ENCODE measurements at places on chromosomes 2 and 18. TPM values are rescaled to one million over a fixed set of nuclear protein-coding genes. Genes with fewer than 3 reads are reported as not detected.

DNA sequence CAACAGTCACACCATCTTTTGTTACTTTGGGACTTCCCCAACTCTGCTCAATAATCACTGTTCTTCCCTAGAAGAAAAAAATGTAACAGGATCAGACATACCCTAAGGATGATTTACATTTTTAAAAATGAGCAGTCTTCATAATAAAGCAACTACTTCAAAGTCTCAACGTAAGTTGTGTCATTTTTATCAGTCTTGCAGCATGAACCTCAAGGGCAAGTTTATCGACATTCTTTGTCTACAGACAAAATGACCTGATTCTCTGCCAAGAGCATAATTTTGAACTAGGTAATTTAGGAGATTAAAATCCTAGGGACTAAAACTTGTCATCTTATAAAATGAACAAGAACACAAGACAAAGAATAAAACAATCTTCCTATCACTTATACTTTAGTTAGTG is 2.3 kb downstream of the HSPD1 start:
- DNase-seq, result no peak

- DNase-seq, result no peak
Measured at GRCh38 chr2:31440764-31441163, 26.2 kb upstream of the XDH start.

GRCh38 chr2:111178730-111179405 is 58.2 kb downstream of the BCL2L11 start:
- no peak for DNase-seq

GRCh38 chr2:203042178-203042577 is 27.5 kb downstream of the NBEAL1 start:
- DNase-seq, result no peak

DNA sequence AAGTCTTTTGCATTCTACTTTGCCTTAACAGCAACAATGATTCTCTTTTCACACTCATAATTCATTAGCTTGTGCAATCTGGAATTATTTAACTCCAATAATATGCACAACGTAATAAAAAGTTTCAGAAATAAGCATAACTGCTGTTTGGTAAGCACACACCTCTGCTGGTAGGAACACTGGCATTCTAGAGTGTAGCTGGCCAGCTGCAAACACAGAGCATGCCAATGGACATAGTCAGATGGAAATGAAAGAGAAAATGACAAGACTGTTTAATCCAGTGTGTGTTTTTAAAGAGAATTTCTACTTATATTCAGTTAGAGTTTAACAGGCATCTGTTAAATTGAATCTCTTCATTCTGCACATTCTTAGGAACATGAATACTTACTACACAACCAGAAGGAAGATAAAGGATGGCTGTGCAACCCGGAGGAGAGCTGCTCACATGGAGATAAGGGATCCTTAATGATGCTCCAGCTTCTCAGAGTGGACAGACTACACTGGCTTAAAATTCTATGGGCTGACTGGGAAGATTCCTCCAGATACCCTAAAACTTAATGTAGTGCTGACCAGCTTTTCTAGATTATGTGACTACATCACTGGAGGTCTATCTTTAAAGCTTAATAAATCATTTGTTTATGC is 94.6 kb upstream of the CHAC2 start:
- DNase-seq, result no peak

GRCh38 chr2:5696945-5697521 is 4.8 kb downstream of the SOX11 start:
- no peak for DNase-seq

GRCh38 chr2:187312718-187313282 is 135.3 kb downstream of the CALCRL start:
- DNase-seq, result no peak

DNA sequence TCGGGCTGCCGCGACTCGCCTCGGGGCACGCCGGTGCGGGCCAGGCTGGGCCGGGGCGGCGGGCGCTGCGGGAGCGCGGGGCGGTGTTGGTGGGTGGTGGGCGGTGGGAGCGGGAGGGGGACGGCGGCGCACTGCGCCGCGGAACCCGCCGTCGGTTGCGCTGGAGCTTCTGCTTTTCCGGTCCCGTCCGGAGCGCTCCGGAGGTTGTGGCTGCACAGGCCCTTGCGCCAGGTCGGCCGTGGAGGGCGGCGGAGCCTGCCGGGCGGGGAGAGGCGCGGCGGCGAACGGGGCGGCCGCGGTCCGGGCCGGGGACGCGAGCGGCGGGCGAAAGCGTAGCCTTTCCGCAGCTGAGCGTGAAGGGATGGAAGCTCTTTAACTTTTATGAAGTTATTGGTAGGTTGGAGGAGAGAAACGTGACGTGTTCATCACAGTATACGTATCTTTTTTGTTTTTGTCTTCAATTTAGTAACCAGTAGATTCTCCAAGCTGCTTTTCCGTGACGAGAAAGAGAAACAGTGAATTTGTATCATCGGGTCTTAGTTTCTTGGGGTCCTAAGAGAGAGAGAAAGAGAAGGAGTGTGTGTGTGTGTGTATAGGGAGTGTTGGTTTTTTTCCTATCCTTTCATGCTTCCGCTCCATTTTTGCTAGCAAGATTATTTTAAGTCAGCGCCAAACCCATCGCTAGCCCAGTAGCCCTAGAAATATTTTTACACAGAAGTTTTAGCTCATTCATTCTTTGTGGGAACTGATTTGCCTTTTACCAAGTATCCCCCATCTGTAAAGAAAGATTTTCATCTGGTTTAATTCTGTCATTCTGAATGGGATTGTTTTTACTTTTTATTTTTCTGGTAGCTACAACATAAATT is 535 bp downstream of the ATG4B start:
- DNase-seq, result no peak

DNA sequence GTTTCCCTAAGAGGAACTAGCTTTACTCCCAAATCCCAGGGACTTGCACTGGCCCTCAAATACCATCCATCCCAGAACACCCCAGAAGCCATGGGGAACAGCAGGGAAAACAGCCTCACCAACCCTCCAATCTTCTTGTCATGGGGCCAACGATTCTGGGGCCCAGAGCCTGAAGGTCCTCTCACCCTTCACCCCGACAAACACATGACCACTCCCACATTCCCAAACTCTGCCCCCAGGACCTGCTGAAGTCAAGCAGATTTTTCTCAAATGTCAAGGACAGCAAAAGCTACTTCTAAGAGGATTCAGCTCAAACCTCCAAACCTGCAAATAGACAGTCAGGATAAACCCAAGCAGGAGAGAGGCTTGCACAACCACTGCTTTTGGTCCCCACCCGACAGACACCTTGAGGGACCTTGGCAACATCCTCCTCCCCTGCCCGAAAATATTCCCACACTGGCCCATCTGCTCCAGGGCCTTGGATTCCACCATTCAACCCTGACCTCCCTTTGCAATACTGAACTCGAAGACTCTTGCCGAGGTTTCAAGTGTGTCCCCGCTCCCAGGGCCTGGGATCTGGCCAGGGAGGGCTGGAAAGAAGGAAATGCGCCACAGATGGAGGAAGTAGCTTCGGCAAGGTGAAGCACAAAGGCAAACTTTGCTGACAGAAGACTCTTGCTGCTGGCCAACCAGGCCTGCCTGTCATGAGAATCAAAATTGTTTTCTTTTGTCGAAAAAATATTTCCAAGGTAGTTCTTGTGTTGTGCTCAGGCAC is 143.3 kb downstream of the ZFP36L2 start:
- DNase-seq, result no peak

DNA sequence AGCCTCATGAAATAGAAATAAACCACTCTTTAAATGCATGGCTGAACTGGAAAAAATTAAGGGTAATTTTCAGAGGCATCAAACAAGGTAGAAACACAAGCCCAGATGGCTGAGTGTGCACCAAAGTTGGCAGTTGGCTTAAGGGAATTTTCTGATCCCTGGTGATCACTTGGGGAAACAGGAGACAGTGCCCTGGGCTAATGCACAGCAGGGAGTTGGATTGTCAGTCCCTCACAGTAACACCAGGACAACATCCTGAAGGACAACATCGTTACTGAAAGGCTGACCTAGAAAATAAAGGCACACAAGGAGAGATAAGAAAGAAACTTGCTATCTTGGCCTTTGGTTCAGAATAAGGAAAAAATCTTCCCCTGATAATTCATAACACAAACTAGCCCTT is 417.0 kb downstream of the SLC4A3 start:
- DNase-seq, result no peak

- no peak for DNase-seq
Measured at GRCh38 chr18:47448956-47449355, 197.5 kb upstream of the SKOR2 start.

DNA sequence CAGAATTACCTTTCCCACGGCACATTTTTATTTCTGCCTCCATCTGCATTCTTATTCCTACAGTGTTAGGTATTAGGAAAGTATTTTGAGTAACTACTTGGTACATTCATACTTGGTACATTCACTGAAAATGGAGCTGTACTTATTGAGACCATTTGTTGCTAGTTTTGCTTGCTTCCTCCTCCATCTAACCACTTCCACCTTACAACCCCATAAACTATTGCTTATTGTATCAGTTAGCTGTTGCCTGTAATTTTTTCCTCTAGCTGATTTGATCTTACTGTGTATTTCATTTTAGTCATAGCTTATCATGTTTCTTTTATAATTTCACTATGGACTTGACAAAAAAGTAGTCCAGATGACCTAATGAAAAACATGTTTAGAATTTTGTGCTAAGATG is 50.7 kb downstream of the AFTPH start:
- no peak for DNase-seq

DNA sequence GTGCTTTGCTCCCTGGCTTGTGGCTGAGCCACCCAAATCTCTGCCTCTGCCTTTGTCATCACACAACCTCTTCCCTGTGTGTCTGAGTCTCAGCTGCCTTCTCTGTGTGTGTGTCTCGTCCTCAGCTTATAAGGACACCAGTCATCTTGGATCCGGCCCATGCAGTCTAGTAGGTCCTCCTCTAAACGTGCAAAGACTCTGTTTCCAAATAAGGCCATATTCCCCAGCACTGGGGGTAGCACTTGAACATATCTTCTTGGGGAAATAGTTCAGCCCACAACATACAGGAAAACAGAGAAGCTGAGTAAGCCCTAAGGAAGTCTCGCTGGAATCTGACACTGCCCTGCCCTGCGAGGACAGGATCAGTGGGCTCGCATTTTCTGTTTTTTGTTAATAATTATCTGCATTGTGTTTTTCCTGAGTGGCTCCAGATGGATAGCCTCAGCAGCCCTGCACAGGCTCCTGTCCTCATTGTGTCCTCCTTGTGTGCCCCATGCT is 42.1 kb downstream of the MTCL1 start:
- no peak for DNase-seq

DNA sequence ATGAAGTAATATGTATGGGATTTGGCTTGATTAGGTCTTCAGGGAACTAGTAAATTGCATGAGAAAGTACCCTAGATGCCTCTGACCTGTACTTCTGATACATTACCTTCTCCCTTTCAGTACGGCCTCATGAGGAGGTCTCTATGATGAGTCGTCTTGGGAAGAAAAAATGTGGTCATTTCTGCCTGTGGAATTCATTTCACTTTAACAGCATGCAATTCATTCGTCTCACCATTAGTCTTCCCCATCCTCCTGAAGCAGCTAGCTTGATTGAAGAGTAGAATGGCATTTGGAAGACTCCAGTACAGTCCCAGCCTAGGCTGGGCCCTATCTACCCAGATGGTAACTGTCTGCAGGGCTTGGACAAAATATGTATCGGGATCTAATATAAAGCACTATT is 52.2 kb downstream of the TMX3 start:
- no peak for DNase-seq

- no peak for DNase-seq
Measured at GRCh38 chr2:96437512-96437911, 67.6 kb downstream of the NEURL3 start.

DNA sequence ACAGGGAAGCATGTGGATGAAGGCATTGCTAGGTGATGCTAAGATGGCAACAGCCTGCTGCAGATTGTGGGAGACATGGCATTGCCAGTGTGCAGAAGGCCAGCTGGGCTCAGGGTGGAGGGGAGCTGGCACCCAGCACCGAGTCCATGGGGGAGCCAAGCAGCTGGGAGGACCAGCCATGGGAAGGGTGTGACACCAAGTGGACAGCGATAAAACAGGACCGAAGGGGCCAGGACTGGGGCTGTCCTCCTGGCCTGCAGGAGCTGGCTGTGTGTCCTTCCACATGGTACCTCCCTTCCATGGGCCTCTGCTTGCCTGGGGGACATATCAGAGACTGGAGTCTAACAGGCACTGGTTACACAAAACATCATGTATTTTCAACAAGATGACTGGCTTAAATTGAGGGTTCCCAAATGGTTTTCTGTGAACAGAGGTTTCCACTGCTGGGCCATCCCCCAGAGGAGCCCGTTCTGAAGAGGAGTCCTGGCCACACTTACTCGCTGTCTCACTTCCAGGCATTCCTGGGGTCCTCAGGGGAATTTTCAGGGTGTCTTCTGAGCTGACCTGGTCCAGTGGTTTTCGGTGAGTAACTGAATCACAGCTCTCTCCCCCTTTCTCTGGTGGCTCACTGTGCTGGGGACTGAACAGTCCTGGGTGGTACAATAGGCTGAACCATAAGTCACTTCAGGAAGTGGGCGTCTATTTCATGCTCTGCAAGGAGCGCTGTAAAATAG is 60.4 kb upstream of the TNP1 start:
- no peak for DNase-seq

- no peak for DNase-seq
Measured at GRCh38 chr2:103469800-103470199, 708.0 kb downstream of the TMEM182 start.

- DNase-seq, result peak; percentile 21
Measured at GRCh38 chr2:1866402-1867111, 122.2 kb upstream of the PXDN start.

DNA sequence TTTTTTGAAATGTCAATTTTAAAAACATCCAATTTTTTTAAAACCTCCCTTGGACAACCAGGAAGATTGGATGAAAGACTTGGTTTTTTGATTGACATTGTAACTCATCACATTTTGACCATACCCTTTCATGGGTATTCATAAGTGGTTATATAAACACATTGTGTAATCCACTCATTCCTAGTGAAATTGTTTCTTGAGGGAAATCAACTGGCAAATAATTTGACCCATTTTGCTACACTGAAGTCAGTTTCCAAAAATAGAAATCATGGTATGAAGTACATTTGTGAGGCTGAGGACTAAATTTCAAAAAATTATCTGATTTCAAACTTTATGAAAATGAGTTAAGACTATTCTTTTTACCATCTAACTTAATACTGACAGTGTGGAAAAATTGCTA is 31.5 kb downstream of the FBXO48 start:
- no peak for DNase-seq

ARHGAP15 gene
- 3.9 TPM for polyA plus RNA-seq

KIAA2012 gene
- polyA plus RNA-seq, result 0.05 TPM

GAL3ST2 gene
- polyA plus RNA-seq, result not detected

PSD4 gene
- 6.3 TPM for polyA plus RNA-seq

WDPCP gene
- polyA plus RNA-seq, result 3.8 TPM

All from urinary bladder (tissue), 4 donors.